ENCODE measurements at places on chromosomes 2 and 18.

GRCh38 chr2:108263401-108263800 lies 23.6 kb downstream of the SULT1C3 start:
- DNase-seq, result no peak

DNA sequence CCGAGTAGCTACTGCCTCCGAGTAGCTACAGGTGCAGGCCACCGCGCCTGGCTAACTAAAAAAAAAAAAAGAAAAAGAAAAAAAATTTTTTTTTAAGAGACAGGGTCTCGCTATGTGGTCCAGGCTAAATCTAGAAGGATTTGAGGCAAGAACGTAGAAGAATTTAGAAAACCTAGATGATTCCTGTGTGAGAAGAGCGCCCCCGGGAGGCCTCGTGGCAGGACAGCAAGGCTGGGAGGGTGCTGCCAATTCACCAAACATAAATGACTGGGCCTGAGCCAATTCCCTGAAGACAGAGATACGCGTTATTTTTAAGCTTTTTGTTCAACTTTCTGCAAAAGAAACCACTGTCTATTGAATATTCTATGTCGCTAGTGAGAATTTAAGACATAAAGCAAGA lies 90.1 kb upstream of the TGFA start:
- DNase-seq, result no peak

- no peak for DNase-seq
These were observed 105.8 kb upstream of the TTN start for GRCh38 chr2:178913049-178913441.

GRCh38 chr2:7468955-7469354 lies 551.7 kb downstream of the RNF144A start:
- DNase-seq, result no peak

DNA sequence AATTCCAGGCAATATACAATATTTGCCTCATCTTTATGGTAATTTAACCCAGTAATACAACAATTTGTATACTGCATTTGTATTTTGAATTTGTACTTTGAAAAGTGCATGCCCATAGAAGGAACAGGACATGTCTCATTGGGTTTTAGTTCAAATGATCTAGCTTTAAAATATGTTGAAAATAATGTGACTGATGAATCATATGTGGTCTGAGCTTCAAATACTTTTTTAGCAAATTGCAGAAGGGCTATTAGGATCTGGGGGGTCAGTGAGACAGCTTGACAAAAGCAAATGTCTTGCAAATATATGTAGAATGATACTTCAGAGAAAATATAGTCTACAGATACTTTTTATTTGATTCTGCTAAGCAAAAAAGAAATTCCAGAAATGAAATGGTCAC lies 248.9 kb downstream of the DCC start:
- DNase-seq, result no peak
